ENCODE measurements at places on chromosomes 5 and 9. TPM values are rescaled to one million over a fixed set of nuclear protein-coding genes. Genes with fewer than 3 reads are reported as not detected.

The QRFP gene
- total RNA-seq = not detected

The RMI1 gene
- 3.0 TPM for total RNA-seq

The PALM2AKAP2 gene
- total RNA-seq = 18.8 TPM

The KCNV2 gene
- not detected for total RNA-seq

The EMB gene
- 0.94 TPM for total RNA-seq

The IL13 gene
- not detected for total RNA-seq

The PCSK1 gene
- total RNA-seq = 1.6 TPM

The LCN12 gene
- not detected for total RNA-seq

The OSMR gene
- total RNA-seq = 58.7 TPM

The STKLD1 gene
- total RNA-seq = 0.75 TPM

The GTF3C4 gene
- 6.0 TPM for total RNA-seq

The MED10 gene
- 6.4 TPM for total RNA-seq

The ZNF618 gene
- total RNA-seq = 8.9 TPM

The FOXD4 gene
- 0.23 TPM for total RNA-seq

The CDKN2B gene
- total RNA-seq = 11.2 TPM

The CER1 gene
- total RNA-seq = not detected

The DCP2 gene
- 11.5 TPM for total RNA-seq

The TMEM174 gene
- not detected for total RNA-seq

The PCDHB16 gene
- total RNA-seq = 0.70 TPM

The PCDHA5 gene
- 0.08 TPM for total RNA-seq

The OMD gene
- total RNA-seq = 1.9 TPM

The KIF24 gene
- total RNA-seq = 0.68 TPM

The CRB2 gene
- not detected for total RNA-seq

The REEP5 gene
- 84.1 TPM for total RNA-seq

The GRIN3A gene
- total RNA-seq = not detected

The OBP2B gene
- not detected for total RNA-seq

The AIF1L gene
- total RNA-seq = 1.3 TPM

The ESM1 gene
- total RNA-seq = 3.0 TPM

The UHRF2 gene
- 60.1 TPM for total RNA-seq

The DOK3 gene
- 0.90 TPM for total RNA-seq

The LMX1B gene
- not detected for total RNA-seq

The SLC6A3 gene
- total RNA-seq = not detected

Data from smooth muscle cell of the coronary artery (primary cell).